Kidney epithelial cell (primary cell): ENCODE measurements at places on chromosomes 7 and 10.

DNA sequence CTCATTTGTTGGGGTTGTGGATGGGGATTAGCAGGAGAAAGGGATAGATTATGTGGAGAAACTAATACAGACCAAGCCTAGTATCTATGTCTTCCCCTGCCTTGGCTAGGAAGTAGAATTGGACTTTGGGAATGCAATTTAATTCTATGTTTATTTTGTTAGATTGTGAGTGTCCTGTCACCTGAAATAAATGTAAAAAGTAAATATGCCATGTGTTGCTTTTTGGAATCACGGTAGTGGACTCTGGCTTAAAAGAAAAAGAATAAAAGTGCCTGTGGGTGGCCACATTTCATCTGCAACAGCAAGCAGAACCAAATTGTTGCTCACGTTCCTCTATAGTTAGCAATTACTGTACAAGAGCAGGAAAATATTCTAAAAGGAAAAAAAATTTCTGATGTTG is 42.3 kb downstream of the TET1 start:
- no peak for DNase-seq

DNA sequence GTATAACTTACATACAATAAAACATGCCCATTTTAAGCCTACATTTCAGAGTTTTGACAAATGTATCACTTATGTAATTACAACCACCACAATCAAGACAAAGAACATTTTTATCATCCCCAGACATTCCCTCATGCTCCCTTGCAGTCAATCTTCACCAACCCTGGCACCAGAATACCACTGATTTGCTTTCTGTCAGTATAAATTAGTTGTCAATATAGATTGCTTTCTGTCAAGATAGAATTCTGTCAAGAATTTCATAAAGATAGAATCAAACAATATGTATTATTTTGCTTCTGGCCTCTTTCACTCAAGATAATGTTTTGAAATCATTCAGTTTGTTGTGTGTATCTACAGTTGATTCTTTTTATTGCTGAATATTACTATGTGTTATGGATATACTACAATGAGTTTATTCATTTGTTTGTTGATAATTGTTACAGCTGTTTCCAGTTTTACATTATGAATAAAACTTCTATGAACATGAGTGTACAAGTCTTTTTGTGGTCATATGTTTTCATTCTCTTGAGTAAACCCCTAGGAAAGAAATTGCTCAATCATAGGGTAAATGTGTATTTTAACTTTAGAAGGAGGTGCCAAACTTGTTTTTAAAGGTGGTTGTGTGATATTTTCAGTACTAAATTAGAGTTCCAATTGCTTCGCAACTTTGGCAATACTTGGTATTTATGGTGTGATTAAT is 56.9 kb downstream of the IFIT5 start:
- no peak for DNase-seq

GRCh38 chr7:131052285-131052904 is 275.3 kb upstream of the MKLN1 start:
- no peak for DNase-seq

DNA sequence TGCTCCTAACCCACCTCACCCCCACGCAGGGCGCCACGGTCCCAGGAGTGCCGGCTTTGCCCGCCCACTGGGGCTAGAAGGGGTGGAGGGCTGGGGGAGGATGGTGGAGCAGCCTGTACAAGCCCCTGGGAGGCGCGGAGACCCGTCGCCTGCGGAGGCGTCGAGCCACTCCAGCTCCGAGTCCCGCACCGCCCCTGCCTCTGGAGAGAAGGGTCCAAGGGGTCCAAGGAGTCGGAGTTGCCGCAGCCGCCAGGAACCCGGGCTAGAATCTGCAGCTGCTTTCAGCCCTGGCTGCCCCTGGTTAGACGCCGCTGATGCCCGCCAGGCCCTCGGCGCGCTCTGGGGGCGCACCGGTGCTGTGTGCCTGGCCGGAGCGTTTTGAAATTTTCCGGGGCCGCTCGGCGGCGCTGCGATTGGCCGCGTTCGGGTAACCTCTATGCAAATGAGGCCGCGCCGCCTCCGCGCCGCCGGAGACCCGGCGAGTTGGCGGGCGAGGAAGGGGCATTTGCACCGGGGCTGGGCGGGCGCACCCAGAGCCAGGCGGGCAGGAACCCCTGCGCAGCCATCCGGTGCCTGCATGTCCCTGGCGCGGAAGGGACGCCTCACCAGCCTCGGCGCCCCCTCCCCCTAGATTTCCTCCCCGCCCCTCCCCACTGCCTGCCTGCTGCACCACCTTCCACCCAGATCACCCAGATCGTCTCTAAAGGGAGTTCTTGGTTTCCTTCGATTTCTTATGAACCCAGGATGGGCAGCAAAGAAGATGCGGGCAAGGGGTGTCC is at the start of gene HMX2:
Gene HMX2 (plus strand): TSS at position 502 of the 779 bp plus-strand sequence. CDS start 243 bp downstream, at position 745.
- no peak for DNase-seq

DNA sequence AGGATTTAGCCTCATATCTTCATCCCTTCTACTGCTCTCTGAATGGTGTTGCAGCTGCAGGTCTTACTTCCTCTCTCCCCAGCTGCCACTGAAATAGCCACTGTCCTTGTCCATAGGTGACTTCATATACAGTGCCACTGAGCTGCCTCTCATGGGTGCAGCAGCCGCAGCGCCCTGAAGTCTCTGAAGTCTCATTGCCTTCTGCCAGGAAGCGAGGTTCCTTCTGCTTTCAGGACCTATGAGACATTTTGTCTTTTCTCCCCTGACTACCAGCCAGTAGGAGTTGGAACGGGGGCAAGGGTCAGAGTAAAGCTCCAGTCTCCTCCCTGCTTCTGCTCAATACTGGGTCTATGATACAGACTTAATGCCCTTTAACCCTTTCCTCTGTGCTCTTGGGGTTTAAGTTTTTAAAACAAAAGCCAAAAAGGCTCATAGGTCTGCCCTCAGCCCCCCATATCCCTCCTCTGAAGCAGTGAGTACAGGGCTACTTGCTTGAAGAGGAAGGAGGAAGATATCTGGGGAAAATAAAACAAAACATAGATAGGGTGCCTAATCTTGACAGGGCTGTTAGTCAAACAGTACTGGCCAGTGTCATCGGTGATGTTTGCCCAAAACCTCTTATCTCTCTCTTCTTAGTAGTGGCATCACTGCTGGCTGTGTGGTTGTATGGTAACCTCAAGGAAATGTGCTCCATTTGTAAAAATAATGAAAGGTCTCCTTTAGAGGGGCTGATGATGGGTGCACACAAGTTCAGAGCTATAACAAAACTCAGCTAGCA is 7.1 kb downstream of the PLCE1 start:
- no peak for DNase-seq

GRCh38 chr7:106616708-106617051 is 44.3 kb downstream of the CCDC71L start:
- DNase-seq: no peak

- no peak for DNase-seq
Observed at GRCh38 chr10:22690158-22690557, 24.2 kb downstream of the PIP4K2A start.

DNA sequence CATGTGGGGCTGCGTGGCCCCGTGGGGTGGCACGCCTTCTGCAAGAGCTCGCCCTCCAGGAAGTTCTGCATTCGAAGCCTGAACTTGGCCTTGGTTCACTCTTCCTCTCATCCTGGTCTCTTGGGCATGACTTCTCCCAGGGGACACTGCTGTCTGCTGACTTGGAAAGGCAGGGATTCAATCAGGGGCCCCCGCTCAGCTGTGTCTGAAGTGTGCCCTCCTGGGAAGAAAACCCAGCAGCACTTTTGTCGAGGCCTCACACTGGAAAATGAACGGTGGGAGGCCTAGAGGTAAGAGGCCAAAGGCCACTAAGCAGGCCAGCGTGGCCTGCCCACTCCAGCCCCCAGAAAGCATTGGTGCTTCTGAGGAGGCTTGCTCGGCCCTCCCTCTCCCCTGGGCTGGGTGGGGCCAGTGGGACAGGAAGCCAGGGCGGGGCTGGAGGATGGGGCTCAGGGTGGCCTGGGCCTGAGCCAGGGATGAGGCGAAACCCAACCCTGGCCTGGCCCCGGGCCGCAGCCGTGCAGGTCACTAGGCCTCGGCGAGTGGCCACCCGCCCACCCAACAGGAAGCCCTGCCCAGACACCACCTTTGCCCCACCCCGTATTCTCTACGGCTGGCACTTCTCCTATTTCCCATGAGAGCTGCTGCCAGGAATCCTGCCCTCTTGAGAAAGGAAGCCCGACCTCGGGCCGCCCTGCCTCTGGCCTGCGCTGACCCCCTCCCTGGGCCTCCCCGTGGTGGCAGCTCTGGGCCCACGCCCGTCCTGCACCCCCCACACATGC is 81.1 kb downstream of the ZMIZ1 start:
- no peak for DNase-seq

DNA sequence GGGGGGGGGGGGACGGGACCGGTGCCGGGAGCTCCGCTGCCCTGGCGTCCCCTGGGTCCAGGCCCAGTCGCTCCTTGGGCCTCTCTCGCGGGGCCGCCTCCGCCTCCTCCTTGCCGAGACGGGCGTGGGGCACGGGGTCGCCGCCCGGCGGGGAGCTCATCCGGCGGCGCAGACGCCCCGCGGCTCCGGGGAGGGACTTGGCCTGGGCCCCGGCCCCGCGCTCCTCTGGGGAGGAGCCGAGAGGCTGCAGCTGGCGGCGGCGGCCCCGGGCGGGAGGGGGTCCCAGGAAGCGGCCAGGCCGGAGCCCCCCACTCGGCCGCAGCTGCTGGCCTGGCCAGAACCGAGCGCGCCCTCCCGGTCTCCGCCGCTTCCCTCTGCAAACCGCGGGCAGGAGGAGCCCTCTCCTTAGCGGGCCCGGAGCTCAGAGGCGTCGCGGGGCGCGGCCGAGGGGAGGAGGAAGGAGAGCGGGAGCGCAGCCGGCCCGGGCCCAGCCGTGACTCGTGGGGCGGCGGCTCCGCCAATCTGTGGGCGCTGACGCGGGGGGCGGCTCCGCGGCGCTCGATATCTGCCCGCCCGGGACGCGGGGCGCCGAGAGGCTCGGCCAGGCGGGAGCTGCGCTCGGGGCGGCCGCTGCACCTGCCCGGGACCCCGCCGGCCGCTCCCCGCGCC is at the start of gene FAM20C:
Gene FAM20C (plus strand): TSS at position 591 of the 669 bp plus-strand sequence. CDS start 629 bp downstream, outside the sequence.
- peak; percentile 42 for DNase-seq

DNA sequence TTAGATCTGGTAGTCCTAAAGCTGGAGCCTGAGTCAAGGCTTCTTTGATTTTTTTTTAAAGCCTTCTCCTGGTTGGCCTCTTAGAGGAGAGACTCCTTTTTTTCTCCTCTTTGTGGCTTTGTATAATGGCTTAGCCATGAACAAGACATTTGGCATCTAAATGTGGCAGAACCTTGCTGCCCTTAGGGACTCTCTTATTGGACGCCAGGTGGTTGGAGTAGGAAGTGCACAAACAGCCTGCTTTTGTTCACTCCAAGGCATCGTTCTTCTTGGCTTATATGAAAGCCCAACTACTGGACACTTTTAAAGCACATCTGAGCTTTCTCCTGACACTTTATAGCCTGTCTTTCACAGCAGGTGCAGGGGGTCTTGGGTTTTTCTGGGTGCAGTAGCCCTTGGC is 25.0 kb downstream of the ZPBP start:
- DNase-seq: peak; percentile 4

GRCh38 chr7:153258686-153259085 is 499.1 kb downstream of the ACTR3B start:
- DNase-seq: no peak

DNA sequence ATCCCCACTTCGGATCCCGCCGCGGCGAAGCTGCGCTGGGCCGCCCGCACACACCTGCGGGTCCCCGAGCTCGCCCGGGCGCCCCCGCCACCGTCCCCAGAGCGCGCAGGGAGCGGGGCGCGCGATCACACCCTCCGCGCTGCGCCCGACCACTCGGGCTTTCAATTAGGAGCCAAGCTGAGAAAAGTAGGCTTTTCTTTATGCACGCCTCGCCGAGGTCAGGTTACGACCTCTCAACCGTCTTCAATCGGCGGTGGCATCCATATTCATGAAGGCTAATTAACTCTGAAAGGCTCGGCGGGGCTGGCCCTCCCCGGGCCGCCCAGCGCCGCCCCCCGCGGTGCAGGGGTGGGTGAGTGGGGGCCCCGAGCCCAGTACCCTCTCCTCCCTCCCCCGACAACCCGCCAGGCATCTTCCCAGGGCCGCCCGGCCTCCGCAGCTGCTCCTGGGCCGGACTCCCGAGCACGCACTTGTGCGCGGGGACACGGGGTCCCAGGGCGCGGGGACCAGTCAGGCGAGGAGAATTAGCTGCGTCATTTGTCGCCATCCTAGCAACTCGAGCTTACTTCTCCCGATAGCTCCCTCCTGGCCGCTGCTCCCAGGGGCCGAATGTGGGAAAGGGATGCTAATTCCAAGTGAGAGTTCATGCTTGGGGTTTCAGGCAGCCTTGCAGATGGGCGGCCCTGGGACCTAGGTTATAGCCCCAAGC is 155.5 kb upstream of the LYZL2 start:
- DNase-seq: no peak
